ENCODE measurements at places on chromosomes 2 and 18.
A peak's percentile ranks its signal among the peaks of the same experiment; 100 is the strongest.

DNA sequence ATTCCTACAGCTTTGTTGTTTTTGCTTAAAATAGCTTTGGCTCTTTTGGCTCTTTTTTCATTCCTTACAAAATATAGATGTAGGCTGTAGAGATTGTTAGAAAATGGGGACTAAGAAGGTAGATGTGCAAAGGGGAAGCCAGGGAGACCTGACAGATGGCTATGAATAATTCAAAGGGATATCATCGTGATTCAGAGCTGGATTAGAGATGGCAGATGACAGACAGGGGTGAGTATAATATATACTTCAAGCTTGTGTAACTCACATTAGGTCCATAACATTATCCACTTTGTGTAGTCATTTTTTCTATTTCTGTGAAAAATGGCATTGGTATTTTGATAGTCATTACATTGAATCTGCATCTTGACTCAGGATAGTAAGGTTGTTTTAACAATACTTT is 422.9 kb upstream of the ST6GAL2 start:
- no peak for DNase-seq

DNA sequence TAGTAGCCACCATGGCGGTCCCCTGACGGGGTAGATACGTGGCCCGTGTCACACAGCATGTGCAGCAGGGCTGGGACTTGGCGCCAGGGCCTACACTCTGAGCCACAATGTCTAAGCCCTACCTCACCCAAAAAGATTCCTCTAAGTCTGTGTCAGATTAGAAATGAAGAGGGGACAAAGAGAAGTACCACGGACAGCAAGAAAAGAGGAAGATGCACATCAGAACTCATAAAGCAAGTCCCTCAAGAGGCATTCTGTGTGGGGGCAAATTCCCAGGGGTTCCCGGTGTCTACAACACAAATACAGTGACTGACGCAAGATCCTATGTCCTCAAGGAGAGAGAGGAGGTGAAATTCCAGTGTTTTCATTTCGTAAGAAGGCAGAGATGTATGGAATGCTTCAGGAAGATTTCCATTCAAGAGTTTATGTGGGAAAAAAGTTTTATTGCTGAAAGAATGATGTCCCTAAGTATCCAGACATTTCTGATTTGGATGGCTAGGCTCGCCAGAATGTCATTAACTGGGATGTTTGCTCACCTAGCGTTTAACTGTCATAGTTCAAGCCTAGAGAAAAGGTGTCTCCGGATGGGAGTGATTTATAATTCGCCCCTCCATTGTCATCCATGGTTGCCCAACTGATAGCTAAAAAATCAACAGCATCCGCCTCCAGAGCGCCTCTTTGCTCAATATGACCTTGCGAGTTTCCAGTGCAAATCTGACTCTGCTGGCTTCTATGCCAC is 75.6 kb upstream of the CHMP1B start:
- no peak for DNase-seq

DNA sequence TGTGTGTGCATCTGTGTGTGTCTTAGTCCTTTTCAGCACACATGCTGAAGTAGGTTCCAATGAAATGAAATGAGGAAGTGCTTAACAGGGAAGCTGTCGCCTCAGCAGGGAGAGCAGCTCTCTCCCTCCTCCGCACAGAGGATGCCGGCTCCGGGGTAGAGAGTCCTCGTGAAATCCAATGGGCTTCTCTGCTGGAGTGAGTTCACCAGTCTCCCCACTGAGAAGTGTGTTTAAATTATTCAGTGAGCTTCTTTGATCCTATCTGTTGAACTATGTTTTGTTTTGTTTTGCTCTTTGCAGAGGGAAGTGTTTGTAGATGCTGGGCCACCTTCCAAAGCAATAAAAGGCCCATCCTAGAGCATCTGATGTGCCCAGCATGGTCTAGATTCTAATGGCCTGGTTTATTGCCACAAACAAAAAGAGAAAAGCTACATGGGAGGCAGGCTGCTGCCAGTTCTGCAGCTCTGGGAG is 6.7 kb downstream of the PPP1R7 start:
- DNase-seq: no peak

DNA sequence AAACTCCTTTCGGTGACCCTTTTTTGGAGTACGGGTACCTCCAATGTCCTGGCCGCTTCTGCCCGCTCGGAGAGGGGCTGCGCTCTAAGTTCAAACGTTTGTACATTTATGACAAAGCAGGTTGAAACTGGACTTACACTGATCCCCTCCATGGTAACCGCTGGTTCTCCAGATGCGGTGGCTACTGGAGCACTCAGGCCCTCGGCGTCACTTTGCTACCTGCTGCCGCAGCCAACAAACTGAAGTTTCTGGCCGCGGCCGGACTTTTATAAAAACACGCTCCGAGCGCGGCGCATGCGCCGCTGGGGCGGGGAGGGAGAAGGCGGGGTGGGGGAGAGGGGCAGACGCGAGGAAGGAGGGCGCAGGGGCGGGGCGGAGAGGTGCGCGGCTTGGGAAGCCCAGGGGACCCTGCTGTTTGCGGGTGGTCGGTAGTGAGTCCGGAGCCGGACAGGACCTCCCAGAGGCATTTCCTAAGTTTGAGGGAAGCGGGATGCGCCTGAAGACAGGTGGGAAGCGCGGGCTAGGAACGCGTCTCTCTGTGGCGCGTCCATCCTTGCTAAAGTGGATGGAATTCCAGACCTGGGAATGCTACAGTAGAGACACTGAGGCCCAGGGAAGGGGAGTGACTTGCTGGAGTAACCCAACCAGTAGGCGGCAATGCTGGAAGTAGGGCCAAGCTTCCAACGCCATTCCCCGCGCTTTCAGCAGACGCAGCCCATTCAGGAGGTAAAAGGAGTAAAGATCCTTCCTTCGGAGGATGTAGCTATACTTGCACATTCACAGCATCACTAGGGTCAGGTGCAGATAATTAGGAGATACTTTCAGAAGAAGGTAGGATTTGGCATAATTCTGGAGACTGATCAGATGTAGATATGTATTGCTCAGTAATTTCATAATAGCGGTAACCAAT is at the start of gene CXCR4:
TSS of gene CXCR4 (minus strand) at position 241 of the 910 bp plus-strand sequence. CDS start at position 152, 89 bp downstream.
- DNase-seq: no peak

- DNase-seq: peak; percentile 51
Observed at GRCh38 chr18:9808295-9809241, 77.2 kb upstream of the TXNDC2 start.

- DNase-seq: no peak
Observed at GRCh38 chr2:228144961-228145360, 36.5 kb downstream of the SPHKAP start.

- no peak for DNase-seq
Observed at GRCh38 chr2:27920148-27920885, 29.8 kb downstream of the BABAM2 start.

- no peak for DNase-seq
Observed at GRCh38 chr18:50875966-50876536, 2.9 kb upstream of the ME2 start.

DNA sequence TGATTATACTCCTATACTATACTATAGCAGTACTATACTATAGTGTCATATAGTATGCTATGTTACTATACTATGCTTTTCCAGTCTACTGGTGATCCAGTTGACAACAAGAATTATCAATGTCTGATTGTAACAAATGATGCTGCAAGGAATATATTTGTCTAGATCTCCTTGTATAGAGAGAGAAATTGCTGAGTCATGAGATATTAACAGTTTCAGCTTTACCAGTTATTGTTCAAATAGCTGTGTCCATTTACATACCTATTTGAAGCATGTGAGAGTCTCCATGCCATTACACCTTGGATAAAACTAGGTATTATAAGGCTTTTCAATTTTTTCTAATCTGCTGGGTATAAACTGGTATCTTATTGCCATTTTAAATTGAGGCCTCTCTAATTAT is 136.4 kb upstream of the SKOR2 start:
- no peak for DNase-seq

DNA sequence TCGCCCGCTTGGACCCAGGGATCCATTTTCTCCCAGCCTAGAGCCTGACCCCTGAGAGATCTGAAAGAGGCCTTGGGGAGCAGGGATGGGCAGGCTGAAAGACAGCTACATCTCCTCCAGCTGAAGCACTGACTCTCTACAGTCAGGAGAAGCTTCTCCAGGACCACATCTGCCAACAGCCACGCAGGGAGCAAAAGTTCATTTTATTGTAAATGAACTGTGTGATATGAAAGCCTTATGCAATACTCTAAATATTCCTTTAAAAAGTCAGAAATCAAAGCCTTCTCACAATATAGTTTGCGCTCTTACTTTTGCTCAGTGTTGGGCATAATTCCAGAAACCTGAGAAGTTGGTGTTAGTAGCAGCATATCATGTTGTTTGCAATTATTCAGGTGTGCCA is 428.9 kb upstream of the RAB6C start:
- DNase-seq: no peak

DNA sequence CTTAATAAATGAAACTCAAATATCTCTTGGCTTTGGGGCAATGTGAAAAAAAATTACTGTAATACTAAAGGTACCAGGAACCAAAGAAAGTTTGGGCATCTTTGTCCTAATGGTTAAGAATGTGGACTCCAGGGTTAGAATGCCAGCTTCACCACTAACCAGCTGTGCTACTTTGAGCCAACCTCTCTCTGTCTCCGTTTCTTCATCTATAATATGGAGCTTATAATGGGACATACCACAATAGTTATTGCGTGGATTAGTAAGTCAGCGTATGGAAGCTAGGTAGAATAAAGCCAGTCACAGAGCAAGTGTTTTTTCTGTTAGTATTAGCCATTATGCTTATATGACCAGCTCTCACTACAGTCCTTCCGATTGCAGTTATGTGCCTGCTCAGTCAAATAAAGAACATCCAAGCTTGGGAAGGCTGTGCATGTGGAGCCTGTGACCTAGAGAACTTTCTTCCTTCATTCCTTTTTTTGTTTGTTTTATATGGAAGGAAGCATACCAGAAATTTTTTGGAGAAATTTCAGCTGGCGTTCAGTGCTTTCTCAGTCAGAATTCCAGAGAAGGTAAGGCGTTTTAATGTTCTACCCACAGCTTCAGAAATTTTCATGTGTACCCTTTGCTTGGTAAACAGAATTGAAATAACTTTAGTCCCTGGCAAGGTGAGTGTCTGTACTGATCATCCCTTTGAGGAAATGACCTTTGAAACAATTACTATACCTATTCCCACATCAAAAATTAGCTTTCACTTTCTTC is 114.0 kb upstream of the RND3 start:
- peak; percentile 42 for DNase-seq
